ENCODE measurements at places on chromosomes 11 and 22.

DNA sequence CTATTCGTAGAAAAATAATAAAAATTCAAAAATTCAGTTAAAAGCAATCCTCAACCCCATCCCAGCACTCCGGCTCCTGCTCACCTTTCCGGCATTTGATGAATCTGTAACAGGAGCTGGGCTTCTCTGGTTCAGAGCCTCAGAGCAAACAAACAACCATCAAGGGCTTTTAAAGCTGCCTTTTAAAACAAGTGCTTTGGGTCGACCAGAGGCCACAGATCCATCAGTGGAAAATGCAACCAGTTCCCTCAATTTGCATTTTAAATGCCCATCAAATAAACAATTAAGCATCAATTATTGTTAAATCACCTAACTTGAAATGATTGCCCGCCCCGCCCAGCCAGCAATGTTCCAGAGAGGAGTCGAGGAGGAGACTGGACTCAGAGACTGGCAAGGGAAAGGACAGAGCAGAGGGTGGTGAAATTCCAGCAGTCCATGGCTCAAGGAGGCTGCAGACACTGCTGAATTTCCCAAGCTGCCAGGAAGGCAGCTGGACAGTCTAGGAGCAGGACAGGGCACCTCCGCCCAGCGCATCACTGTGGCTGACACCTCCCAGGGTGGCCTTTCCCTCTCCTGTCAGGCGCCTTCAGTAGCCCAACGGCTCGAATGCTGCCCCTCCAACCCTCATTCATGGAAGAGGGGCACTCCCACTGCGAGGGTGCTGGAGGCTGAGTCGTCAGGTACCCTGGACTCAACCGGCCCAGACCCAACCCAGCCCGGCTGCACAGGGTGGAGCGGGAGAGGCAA lies 7.5 kb downstream of the FXYD6 start:
- no peak for DNase-seq

GRCh38 chr11:64802370-64803157 lies 450 bp downstream of the MAP4K2 start:
- DNase-seq = no peak

DNA sequence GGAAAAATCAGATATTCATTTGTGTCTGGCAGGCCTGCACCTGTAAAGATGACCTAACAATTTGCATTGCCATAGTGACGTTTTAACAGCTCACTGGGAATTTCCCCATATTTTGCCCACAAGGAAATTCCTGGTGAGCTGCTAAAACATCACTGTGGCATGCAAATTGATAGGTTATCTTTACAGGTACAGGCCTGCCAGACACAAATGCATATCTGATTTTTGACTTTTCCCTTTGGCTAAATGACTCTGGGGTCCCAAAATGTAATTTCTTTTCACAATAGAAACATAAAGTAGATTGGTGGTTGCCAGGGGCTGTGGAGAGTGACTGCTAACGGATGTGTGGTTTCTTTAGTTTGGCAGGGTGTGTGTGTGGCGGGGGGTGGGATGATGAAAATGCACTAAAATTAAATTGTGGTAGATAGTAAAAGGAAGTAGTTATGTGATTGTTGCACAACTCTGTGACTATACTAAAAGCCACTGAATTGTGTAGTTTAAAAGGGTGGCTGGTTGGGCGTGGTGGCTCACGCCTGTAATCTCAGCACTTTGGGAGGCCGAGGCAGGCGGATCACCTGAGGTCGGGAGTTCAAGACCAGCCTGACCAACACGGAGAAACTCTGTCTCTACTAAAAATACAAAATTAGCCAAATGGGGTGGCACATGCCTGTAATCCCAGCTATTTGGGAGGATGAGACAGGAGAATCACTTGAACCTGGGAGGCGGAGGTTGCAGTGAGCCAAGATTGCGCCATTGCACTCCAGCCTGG lies 18.5 kb upstream of the FEZ1 start:
- DNase-seq = peak; percentile 45

GRCh38 chr11:103587901-103588788 lies 448.3 kb upstream of the DDI1 start:
- no peak for DNase-seq

GRCh38 chr22:30425616-30426387 lies at the start of gene MTFP1:
Gene MTFP1 (plus strand): TSS chr22:30425768. CDS start chr22:30425880, 112 bp downstream.
- peak; percentile 67 for DNase-seq

- no peak for DNase-seq
These were observed 54.2 kb upstream of the CLDN5 start for GRCh38 chr22:19578180-19579004.

DNA sequence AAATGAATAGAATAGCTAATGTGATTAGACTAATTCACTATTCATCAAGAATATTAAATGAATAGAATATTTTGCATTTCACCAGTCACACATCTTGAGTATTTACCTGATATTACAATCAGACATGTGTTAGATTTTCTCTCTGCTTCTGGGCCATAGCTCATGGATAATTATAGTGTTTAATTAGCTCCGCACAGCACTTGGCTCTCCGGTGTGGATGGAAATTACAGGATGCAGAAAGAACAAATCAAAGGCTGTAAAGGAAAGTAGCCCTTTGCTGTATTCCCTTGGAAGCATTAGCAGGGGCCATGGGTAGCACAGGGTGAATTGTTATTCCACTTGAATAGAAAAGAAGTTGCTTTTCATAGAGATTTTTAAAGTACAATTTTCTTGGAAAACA lies 320.3 kb upstream of the SORL1-AS1 start:
- no peak for DNase-seq

- DNase-seq = no peak
These were observed 109.6 kb upstream of the CHORDC1 start for GRCh38 chr11:90332415-90332814.

DNA sequence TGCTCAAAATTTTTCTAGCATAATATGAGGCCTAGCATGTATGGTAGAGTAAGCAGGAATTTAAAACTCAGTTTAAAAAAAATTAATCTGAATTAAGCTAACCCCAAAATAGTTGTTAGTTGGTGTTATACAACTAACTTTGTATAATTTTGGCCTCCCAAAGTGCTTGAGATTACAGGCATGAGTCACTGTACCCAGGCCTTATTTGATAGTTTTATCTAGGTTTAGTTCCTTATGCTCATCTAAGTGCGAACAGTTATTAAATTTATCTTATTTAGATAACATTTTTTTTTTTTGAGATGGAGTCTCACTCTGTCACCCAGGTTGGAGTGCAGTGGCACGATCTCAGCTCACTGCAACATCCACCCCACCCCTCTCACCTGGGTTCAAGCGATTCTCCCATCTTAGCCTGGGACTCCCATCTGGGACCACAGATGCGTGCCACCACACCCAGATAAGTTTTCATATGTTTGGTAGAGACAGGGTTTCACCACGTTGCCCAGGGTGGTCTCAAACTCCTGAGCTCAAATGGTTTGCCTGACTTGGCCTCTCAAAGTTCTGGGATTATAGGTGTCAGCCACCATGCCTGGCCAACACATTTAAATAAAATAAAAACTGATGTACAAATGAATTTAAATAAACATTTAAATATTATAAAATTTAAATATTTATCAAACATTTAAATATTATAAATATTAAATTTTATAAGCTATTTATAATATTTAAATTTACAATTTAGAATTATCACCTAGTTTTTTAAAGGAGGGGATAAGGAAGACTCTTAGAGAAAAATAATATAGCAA lies 7.5 kb downstream of the IL18 start:
- no peak for DNase-seq

GRCh38 chr22:22897091-22897490 lies 9.5 kb downstream of the IGLL5 start:
- no peak for DNase-seq

DNA sequence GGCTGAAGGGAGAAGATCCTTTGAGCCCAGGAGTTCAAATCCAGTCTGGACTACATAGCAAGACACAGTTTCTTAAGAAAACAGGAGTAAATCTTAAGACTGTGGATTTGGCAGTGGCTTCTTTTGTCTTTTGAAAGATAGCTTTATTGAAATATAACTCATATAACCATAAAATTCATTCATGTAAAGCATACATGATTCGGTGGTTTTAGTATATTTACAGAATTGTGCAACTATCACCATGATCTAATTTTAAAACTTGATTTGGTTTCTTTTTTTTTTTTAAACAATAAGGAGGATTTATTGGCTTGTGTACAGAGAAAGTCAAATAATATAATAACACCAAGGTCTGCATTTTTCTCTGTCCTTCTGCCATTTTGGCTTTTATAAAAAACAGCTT lies 23.1 kb upstream of the PSMA1 start:
- DNase-seq = no peak

DNA sequence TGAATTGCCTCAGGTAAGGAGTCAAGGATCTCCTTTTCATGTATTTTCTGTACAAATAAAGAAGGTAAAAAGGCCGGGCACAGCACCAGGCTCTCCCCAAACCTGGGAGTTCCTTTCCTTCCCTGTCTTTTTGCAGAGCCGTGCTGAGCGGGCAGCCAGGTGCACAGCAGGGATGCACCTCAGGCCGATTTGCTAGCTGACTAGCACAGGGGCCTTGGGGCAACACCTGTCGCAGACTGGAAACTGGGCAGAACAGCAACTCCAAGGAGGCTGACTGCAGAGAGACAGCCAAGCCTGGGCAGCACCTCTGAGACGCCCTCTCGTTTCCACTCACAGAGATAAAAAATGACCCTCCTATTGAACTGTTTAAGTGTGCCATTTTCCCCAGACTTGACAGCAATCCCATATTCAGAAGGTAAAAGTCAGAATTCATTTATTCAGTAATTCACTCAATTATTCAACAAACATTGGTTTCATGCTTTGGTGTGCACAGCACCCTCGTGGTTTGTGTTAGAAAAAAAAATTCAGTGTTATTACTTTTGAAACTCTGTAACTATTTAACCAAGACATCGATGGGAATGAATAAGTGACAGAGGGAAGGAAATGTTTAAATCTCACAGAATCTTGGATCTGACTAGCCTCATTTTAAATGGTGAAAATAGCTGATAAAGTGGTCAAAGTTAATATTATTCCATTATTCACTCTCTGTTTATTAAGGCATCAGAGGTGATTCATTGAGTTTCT lies 120.9 kb downstream of the GALNT18 start:
- DNase-seq = no peak

GRCh38 chr11:65485920-65486219 lies 13.0 kb upstream of the MALAT1 start:
- DNase-seq = no peak

DNA sequence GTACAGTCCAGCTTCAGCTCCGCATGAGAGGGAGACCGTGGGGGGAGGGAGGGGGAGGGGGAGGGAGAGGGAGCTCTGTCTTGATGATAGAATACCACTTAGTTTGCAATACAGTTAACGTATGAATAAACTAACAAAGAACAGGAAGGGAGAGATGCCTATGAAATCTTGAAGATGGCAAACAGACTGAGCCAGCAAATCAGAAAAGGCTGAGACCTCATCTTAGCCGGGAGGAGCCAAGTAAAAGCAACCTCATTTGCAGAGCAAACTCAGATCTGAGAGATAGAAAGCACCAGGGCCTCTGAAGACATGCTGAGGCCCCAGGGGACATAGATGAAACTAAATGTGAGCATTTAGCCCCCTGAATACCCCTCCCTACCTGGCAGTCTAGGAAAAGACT lies 23.0 kb downstream of the APLP2 start:
- DNase-seq = no peak

- peak; percentile 26 for DNase-seq
These were observed 267.6 kb upstream of the TENM4 start for GRCh38 chr11:79708319-79708932.

- no peak for DNase-seq
These were observed 80.3 kb upstream of the AKIP1 start for GRCh38 chr11:8830641-8831040.

DNA sequence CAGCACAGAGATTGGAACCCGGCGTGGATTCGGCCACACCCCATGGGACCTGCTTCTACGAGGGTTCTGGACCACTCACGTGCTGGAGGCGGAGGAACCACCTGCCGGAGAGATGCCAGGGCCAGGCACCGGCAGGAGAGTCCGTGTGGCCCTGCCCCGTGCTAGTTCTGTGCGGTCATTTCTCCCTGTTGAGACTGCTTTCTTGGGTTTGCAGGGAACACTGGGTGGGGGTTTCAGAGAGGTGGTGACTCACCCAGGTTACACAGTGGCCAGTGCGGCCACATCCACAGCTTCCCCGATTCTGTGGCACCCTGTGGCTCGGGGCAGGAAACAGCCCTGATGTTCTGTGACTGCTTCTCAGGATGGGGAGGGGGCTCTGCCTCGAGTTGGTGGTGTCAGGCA lies 3.6 kb upstream of the PHLDA2 start:
- peak; percentile 52 for DNase-seq

GRCh38 chr11:65293909-65294381 lies 20.7 kb upstream of the CDC42EP2 start:
- peak; percentile 84 for DNase-seq

- no peak for DNase-seq
These were observed 2.8 kb upstream of the NARS2 start for GRCh38 chr11:78577495-78577894.

DNA sequence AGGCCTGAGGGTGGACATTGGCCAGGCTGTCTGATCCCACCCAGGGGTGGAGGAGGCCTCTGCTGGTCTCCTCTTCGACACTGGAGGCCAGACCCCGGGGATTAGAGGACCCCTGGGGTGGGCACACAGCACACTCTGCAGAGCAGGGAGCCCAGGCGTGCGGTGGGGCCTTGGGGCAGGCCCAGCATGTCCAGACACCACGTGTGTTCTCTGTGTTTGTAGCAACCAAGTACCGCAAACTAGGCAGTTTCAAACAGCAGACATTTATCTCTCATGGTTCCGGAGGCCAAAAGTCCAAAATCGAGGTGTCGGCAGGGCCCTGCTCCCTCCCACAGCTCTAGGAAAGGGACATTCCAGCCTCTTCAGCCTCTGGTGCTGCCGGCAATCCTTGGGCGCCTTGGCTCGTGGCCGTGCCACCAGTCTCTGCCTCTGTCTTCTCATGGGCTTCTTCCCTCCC lies 1.5 kb downstream of the PANX2 start:
- DNase-seq = no peak

DNA sequence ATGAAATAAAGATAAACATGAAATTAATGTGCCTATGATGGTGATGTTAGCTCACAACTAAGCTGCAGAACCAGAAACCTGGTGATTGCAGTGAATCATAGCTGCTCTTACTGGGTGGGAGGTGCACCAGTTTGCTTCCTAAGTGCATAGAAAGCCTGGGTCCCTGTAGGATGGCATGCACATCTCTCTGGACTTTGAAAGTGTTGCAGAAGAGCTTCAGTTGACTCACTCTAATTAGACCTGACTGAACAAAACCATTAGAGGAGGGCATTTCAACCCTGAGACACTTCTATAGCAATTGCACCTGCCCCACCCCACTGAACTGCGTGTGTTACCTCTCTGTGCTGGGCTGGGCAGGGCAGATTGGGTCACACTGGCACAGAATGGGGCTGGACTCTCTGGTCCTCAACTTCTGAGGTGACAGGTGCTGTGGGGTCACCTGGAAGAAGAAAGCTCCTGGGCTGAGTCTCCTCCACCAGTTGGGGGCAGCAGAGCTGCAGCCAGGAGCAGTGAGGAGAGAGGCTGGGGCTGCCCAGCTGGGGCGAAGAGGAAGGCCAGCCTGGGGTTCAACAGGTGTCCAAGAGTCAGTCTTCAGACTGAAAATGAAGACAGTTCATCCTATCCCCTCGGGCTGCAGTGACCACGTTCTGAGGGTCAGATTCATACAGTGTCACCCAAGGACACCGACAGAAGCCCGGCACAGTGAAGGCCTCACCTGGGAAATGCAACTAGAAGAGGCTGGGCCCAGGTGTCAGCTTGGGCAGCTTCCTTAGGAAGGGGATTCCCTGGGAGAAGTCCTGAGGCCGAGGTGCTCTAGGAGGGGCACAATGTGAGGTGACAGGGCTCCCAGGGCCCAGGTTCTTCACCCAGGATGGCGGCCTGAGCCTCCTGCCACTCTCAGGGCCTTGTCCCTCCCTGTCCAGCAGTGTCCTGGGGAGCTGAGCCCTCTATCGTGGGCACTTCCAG lies 58.1 kb downstream of the GGTLC2 start:
- no peak for DNase-seq
